NCI-H2081 treated with DMSO at 0.1 percent for 48 hours (cell line): ENCODE measurements at places on chromosomes 6 and 20.

DNA sequence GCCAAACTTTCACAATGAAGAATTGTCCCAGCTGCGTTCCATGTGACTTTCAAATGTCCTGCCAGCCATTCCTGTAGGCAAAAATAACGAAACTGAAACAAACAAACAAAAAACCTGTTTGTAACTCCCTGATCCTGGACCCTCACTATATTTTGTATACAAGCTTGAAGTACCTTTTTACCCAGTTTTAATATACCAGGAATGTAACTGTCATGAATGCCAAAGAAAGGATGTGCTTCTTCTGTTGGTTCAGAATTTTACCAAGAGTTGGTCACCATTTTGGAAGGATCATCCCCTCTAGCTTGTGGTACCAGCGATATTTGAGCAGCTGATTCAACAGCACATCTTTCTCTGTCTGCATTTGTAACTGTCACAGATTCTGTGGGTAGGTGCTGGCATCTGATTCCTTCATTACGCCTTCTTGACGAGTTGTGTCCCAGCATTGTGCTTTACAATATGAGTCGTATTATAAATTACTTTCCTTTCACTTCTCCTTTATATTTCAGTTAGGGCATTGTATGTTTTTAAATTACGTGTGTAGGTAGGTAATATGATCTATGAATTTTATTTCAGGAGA lies 93.9 kb downstream of the DLGAP4 start:
- DNase-seq, result no peak

DNA sequence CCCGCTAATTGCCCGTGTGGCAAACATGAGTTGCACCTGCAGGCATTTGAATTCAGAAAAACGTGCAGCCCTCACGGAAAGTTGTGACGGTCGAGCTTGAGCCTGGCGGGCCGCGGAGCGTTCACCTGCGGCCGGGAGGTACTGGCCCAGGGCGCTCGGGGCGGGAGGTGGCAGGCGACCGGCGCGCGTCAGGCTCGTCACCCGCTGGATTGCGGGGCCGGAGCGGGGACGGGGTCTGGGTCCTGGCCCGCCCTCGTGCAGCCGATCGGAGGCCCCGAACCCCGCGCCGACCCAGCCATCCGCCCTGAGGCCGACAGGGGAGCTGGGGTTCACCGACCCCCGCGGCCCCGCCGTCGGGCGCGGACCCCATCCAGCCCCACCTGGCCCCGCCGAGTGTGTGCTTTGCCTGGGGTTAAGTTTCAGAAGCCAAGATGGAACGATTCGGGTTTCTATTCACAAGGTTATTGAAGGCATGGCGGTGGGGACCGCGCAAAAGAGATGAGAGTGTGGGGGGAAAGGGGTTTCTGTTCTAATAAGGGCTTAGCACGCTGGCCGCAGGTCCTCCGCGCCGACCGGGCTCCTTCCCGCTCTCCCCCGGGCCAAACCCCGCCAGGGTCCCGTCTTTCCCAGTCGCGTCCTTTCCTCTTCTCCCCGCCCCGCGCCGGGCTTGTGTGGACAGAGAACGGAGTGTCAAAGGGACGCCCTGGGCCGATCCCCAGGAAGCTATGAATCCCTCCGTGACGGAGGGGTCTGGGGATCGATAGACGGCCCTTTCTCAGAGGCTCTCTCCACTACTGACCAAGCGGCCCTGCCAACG lies 1.6 kb upstream of the HEY2 start:
- DNase-seq, result no peak

DNA sequence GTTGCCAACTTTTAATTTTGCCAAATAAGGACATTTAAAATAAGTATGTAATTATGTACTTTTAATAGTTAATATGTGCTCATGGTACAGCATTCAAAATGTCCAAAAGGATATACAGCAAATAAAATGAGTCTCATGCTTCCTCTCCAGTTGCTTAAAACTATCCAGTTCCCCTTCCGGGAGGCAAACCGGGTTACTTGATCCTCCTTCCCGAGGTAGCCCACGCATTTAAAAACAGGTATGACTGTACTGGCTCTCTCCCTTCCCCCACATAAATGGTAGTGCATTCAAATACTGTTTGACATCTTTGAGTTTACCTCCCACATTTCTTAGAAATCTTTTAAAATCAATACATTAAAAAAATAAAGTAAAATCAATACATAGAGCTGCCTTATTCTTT lies 66.4 kb downstream of the PHF20 start:
- no peak for DNase-seq

DNA sequence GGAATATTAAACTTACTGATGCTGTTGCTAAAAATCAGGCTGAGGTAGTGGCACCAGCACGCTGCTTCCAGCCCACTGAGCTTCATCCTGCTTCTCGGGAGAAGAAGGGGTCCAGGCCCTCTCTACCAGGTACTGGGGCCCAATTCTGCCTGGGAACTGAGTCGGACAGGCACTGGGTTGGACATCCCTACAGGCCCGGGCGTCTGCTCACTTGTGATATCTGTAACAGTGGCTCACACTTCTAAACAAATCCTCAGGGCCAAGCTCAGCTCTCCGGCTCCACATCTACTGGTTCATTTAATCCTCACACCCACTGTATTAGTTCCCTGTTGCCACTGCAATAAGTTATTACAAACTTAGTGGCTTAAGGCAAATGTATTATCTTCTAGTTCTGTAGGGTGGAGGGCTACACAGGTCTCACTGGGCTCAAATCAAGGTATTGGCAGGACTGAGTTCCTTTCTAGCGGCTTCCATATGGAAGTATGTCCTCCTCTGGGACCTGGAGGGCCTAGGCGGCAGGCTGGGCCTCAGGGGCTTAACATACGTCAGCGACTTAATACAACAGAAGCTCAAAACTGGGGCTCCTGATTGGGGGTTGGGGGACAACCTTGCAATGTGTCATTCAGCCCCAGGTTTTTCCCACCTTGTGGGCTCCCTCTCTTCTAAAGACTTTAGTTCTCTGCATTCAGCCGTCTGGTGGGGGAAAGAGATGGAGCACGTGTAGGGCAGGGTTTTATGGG lies 1.6 kb upstream of the KCNK15 start:
- DNase-seq, result no peak

DNA sequence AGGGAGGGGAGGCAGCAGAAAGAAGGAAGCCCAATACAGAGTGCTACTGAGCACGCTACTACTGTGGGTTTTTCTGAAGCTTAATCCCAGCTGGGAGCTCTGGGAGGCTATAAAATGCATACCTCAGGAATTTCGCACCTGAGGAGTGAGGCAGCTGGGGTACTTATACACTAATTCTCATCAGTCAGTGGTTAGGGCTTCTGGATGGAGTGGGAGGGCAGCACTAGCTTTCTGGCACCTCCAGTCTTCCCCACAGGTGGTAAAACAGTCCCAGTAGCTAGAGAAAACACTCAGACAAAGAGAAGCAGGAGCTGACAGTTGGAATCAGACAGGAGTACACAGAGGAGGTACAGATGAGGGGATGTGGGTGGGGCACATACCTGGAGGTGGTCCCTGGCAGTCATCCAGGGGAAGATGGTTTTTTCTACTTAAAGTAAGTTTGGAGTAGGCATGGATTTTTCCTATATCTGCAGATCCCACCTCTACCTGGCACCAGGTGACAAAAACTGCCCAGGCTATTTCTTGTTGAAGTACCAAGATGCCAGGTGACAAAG lies 37.8 kb downstream of the CPXM1 start:
- DNase-seq, result no peak

- no peak for DNase-seq
These were observed 310.3 kb downstream of the THBS2 start for GRCh38 chr6:168943231-168943905.

- DNase-seq, result no peak
These were observed 27.8 kb upstream of the RNF144B start for GRCh38 chr6:18359237-18359885.

DNA sequence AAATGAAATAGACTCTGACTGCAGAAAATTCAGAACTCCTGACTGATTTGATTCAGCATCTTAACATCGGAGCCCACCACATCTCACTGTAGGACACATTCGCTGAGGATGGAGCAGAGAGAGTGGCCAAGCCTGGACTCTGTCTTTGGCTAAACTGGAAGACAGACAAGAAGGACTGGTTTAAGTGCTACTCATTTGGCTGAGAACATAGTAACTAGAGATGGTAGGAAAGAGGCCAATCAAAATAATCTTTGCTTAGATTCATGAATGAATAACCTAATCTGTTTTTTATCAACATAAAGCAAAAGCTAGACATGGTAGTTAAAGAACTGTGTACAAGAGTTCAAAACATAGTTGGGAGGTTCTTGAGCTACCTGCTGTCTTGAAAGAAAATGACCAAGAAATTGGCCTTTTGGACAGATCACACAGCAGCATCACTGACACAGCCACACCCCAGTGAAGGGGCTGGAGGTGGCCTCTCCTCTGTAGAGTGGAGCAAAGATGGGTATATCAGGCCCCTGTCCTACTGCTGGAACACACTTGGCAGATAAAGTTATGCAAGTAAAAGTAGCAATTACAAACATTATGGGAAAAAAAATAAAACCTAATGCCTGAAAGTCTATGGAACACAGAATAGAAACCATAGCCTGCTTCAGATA lies 87.1 kb upstream of the NT5E start:
- DNase-seq, result no peak

DNA sequence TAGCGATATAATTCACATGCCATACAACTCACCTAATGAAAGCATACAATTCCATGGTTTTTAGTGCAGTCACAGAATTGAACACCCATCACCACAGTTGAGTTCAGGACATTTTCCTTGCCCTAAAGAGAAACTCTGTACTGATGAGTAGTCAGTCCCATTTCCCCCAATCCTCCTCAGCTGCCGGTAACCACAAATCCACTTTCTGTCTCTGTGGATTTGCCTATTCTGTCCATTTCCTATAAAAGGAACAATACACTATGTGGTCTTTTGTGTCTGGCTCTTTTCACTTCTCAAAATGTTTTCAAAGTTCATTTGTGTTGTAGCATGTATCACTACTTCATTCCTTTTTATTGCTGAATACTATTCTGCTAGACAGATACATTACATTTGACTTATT lies 67.9 kb upstream of the TGM3 start:
- no peak for DNase-seq

DNA sequence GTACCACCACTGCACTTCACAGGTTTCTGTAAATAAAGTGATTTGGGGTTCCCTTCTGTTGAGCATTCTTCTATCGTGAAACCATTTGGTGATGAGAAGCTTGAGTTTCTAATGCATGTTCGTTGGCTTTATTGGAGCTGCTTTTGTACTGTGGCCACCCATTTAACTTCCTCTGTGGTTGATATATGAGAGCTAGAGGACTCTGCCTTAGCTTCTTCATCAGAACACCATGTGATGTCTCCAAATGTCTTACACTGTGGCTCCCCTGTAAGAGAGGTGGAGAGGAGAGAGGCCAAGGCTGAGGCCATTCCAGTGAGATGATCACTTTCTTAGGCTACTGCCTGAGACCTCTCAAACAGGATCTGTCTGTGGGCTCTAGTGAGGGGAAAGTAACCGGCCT lies 114.5 kb downstream of the SLC16A10 start:
- no peak for DNase-seq
